ENCODE measurements at places on chromosomes 7 and 10.

GRCh38 chr10:123583639-123584418 lies 82.3 kb upstream of the GPR26 start:
- peaks cover 6% of the 10 kb centered on the region for H3K27me3 ChIP-seq
- no peaks in the 10 kb centered on the region for H3K36me3 ChIP-seq
- H3K27ac ChIP-seq, result no peak overlapping the region
- H3K4me3 ChIP-seq, result no peak overlapping the region
- DNase-seq, result no peak

DNA sequence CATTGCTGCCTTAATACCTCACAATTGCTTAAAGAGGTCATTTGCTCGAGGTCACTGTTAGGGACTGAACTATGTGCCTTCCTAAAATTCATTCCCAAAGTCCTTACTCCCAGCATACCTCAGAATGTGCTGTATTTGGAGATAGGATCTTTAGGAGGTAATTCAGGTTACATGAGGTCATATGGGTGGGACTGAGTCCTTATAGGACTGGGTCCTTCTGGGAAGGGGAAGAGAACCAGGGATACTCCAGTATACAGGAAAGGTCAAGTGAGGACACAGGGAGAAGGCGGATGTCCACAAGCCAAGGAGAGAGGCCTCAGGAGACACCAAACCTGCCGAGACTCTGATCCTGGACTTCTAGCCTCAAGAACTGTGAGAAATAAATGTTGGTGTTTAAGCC lies 253.3 kb downstream of the PRPF18 start:
- no peaks in the 10 kb centered on the region for H3K36me3 ChIP-seq
- H3K4me3 ChIP-seq, result no peak overlapping the region
- H3K27me3 ChIP-seq, result peaks cover 2% of the 10 kb centered on the region
- no peak overlapping the region for H3K27ac ChIP-seq

GRCh38 chr10:67668448-67668847 lies 27.5 kb downstream of the CTNNA3 start:
- H3K4me3 ChIP-seq, result no peak overlapping the region
- H3K27ac ChIP-seq, result no peak overlapping the region
- no peak for DNase-seq

DNA sequence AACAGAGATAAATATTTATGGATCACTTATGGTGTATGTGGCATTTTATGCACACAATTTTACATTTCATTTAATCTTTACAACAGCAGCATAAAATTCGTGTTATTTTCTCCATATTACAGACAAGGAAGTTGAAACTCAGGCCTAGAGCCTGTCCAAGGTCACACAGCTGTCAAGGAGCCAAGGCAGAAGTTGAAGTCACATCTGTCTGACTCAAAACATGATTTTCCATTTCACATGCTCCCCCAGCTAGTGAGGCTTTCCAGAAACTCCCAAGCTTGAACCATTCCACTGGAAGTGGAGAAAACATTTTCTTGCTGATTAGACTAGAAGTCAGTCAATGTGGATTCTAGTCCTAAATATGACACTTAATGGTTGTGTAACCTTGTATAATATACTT lies 110.5 kb downstream of the HECTD2 start:
- H3K27me3 ChIP-seq, result peaks cover 2% of the 10 kb centered on the region
- no peaks in the 10 kb centered on the region for H3K36me3 ChIP-seq
- H3K4me1 ChIP-seq, result no peaks in the 10 kb centered on the region
- DNase-seq, result no peak
- no peak overlapping the region for H3K4me3 ChIP-seq

- no peaks in the 10 kb centered on the region for H3K27me3 ChIP-seq
- no peak overlapping the region for H3K27ac ChIP-seq
- H3K4me3 ChIP-seq, result no peak overlapping the region
- no peak for DNase-seq
These were observed 578.6 kb upstream of the GALNT17 start for GRCh38 chr7:70553364-70553763.
